ENCODE measurements at places on chromosomes 5 and 9.

- peak; percentile 49 for DNase-seq
Observed at GRCh38 chr5:10680876-10681481, 80.1 kb downstream of the DAP start.

DNA sequence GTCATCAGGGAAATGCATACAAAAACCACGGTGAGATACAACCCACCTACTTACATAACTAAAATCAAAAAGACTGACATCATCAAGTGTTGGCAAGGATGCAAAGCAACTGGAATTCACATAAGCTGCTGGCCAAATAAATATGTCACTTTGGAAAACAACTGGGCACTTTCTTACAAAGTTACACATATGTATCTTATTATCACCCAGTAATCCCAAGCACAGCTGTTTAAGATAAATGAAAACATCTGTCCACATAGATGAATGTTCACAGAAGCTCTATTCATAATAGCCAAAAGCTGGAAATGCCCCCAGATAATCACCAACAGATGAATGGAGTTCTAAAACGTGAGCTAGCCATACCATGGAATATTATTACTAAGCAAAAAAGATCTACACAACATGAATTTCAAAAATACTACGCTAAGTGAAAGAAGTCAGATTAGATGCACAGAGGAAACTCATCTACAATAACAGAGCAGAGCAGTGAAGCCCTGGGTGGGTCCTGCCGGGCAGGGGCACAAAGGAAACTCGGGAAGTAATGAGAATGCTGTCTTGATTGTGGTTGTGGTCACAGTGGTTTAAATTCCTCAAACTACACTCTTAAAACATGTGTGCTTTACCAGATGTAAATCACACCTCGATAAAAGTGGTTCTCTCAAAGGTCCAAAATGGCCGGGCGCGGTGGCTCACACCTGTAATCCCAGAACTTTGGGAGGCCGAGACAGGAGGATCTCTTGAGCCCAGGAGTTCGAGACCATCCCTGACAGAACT, 8.5 kb downstream of the CAMSAP1 start:
- no peak for DNase-seq

DNA sequence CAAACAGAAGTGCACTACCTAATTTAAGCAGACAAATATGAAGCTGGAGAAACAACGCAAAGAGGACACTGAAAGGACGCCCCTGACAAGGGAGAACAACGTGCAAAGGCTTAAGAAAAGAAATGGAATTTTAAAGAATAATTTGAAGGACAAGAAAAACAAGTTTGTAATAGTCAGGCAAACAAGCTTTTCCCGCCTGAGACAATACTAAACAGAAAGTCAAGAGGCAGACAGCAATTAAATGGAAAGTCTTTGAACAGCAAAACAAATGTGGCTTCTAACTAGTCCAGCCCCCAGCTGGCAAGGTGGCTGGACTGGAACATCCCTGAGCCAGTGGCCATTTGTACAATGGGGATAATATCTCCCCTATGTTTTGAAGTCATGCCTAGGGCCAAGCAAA, 63.3 kb downstream of the SIL1 start:
- DNase-seq: no peak

- peak; percentile 50 for DNase-seq
Observed at GRCh38 chr5:171724468-171725204, 61.0 kb upstream of the SMIM23 start.

- no peak for DNase-seq
Observed at GRCh38 chr9:20028849-20029231, 240.0 kb upstream of the SLC24A2 start.

- peak; percentile 61 for DNase-seq
Observed at GRCh38 chr5:44875661-44876605, 67.2 kb downstream of the MRPS30 start.

DNA sequence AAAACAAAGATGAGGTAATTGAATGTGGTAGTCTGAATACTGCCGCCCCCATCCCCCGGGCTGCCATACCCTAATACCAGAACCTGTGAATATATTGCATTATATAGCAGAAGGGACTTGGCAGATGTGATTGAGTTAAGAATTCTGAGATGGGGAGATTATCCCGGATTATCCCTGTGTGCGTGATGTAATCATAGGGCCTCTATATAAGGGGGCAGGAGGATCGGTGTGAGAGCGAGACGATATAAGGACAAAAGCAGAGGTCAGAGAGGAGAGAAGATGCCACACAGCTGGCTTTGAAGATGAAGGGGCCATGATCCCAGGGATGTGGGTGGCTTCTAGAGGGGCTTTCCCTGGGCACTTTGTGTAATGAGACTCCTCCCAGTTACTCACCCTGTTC, 101.7 kb upstream of the TLE1 start:
- no peak for DNase-seq

DNA sequence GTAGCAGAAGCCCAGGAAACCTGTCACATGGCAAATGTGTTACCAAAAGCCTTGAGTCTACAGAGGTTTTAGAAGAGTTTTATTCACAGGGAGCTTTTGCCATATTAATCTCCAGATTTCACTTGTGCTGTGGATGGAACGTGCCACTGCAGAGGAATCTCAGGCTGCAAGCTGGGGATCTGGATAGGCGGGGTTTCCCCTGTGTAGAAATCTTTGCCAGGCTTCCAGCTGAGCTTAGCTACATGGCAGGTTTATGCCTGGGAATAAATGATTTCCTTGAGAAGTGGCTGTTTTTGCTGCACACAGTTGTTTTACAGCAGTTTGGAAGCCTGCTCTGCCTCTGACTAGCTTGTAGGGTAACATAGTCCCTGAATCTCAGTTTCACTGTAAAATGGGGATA, 224.6 kb upstream of the PLPPR1 start:
- DNase-seq: no peak

- DNase-seq: no peak
Observed at GRCh38 chr9:35500130-35500748, 10.3 kb downstream of the RUSC2 start.

DNA sequence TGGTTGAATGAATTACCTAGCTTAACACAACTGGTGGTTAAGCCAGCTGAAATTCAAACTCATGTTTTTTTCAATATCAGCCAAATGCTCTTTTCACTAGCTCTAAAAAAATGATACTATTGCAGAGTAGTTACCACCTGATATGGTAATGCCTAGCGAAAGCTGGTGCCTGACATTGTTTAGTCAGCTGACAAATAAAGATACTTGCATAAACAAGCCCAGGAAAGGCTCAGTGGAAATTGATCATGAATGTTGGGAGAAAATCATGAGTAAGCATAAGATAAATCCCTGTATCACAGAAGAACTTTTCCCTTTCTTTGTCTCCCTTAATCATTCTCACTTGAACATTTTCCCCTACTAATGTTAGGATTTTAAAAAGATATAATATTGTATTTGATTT, 54.6 kb downstream of the FGF10 start:
- no peak for DNase-seq

DNA sequence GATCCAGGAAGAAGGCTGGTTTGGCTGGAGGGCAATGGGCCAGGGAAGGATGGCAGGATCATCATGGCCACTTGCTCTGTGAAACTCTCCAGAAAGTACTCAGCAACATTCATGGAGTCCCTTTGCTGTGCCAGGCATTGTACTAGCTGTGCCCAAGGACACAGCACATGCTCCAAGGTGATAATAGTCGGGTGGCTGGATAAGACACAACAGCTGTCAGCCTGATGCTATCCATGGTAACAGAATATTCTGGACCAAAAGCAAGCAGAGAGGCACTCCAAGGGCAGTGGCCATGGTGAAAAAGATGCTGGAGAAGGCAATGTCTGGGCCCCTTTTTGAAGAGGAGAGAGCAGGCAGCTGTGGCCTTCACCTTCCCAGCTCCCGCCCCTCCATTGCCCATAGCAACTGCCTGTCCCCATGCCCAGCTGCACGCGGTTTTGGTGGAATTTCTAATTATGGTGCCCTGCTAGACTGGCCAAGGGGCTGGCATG, 113.8 kb upstream of the CPEB4 start:
- DNase-seq: no peak

- no peak for DNase-seq
Observed at GRCh38 chr5:16431490-16431889, 34.1 kb downstream of the ZNF622 start.

DNA sequence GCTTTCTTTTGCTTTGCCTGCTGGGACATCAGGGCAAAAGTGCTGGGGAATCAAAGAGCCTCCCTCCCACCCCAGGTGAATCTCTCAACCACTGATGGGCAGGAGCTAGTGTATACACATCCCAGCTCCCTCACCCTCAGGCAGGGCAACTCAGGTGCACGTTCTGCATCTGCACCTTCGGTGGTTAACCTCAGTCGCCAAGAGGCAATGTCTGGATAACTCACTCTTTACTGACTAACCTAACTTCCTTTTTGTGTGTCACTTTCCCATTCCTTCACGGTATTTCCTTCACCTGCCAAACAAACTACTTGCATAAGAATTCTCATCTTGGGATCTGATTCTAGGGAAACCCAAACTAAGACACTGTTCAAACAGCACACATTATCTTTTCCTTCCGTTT, 26.3 kb downstream of the CNTFR start:
- no peak for DNase-seq

DNA sequence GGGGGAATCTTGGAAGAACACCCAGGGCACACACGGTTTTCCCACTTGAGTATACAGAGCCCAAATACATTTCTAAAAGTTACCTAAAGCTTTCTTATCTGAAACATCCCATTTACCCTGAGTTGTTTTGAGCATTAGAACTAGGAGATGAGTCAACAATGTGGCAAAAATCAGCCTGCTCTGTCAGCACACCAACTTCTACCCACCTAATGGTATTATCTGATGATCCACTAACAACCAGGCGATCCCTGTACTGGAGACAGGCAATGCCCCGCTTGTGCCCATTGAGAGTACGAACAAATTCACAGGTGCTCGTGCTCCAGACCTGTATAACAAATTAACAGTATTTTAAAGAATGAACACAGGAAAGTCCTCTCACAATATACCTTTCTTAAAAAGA, 87.0 kb downstream of the SMIM23 start:
- no peak for DNase-seq

- DNase-seq: no peak
Observed at GRCh38 chr5:150481972-150482406, 25.9 kb upstream of the NDST1 start.

DNA sequence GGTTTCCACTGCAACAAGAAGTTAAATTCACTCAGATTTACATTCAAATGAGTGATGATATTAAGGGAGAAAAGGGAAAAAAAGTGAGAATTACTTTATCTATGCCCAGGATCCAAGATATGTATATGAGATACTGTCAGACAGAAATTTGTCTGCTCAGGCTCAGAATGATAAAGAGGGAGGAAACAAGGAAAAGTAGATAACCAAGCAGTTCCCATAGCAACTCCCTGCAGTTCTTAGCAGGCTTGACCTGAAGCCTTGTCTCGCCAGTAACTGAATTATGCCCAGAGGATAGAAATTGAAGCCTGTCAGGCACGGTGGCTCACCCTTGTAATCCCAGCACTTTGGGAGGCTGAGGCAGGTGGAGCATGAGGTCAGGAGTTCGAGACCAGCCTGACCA, 304.4 kb downstream of the TLE1 start:
- DNase-seq: no peak

DNA sequence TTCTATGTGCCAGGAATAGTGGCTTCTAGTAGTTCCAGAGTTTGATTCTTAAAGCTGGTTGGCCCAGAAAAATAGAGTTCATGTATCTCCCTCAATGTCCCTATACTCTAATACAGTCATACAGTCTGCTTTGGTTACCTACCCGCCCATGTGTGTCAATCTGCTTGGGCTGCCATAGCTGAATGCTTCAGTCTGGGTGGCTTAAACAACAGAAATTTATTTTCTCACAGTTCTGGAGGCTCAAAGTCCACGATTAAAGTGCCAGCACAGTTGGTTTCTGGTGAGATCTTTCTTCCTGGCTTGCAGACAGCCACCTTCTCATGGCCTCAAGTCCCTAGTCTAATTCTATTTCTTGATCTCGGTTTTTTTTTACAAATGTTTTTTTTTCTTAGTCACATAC, 1739.0 kb downstream of the MAT2B start:
- no peak for DNase-seq

- DNase-seq: peak; percentile 61
Observed at GRCh38 chr5:179623906-179624741, 653 bp upstream of the HNRNPH1 start.

- peak; percentile 84 for DNase-seq
Observed at GRCh38 chr9:69379270-69379982, 54.4 kb downstream of the ENTREP1 start.

- DNase-seq: no peak
Observed at GRCh38 chr5:127031147-127031862, 947 bp upstream of the MARCHF3 start.

DNA sequence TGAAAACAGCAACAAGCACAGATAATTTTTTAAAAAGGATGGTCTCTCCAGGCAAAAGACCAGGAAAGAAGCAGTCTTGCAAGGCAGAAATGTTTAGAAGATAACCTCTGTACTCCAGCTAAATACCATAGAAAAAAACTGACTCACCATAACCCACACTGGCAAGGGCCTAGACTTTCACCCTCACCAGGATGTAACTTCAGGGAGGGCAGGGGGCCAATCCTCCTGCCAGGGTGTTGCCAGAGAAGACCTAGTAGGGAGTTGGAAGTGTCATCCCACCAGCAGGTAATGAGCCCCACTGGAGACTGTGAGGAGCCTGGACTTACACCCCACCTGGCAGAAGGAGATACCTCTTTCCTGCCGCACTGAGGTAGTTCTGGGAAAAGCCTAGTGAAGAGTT, 97.6 kb downstream of the PRELID2 start:
- no peak for DNase-seq

- no peak for DNase-seq
Observed at GRCh38 chr5:136086783-136087566, 45.7 kb upstream of the SMAD5 start.

DNA sequence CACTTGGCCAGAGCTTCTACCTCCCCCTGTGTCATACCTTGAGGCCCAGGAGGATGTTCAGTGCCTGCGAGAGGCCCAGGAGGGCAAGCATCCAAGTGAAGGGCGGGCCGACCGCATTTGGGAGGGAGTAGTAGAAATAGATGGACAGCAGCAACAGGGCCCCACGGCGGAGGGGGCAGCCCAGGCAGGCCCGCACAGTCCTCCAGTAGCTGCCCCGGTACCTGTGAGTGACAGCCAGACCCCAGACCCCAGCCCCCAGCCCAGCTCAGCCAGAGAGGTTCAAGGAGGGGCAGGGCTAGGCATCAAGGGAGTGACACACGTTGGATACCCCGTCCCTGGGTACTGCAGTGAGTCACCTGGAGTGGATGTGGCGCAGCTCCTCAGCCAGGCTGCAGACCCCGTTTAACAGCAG, 1.4 kb downstream of the STING1 start:
- DNase-seq: no peak

DNA sequence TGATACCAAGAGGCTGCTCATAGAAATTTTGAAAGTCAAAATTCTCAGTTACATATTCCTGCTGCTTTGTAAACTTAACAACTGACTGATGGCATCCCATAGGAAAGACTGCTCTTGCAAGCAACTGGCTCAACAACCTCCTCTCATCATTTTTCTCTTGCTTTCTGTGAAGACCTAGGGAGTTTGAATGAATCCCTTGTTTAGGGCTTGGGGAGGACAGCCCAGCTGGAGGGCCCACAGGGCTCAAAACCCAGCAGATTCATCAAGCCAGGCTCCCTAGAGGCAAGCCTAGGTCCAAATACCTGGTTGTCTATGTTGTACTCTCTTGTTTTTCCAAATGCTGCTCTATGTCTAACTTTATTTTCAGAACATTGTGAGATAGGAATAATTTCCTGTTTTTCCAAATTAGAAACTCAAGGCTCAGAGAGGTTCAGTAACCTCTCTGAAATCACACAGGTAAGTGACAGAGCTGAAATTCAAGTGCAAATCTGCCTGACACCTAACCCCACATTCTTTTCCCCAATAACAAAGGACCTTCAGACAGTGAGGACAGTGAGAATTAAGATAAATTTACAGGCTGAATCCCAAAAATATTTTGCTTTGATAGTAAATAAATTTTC, 558.9 kb upstream of the KLF4 start:
- no peak for DNase-seq

GRCh38 chr9:279674-280073, 65.0 kb downstream of the DOCK8 start:
- DNase-seq: no peak

Data from islet precursor cell (in vitro differentiated cells).